MCF 10A (cell line): ENCODE measurements at places on chromosomes 5 and 9. TPM values are rescaled to one million over a fixed set of nuclear protein-coding genes. Genes with fewer than 3 reads are reported as not detected.

DNA sequence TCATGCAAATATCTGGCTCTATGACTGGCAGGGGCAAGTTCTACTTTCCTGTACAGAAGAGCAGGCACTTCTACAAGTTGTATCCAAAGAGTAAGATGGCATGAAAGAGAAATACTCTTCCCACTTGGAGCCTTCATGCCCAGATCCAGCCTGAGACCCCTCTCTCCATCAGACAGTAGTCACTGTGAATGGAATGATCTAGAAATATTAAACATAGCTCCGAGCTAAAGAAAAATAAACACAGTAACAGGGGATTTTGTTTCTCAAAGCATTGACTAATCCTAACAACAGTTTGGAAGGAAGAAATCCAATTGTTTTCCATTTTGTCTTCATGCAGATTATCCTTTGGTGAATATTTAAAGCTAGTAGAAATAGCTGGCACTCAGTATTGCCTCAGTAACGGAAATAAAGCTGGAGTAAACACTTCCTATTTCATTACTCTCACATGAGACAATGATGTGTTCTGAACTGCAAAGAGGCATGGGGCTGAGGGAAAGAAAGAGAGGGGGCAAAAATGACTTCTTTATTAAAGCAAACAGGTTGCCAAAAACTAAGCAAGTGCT lies 100.0 kb downstream of the SEMA5A start:
- H3K36me3 ChIP-seq: no peaks in the 10 kb centered on the region
- no peak overlapping the region for H3K27ac ChIP-seq
- no peak for DNase-seq
- no peak overlapping the region for H3K4me3 ChIP-seq
- H3K27me3 ChIP-seq: no peaks in the 10 kb centered on the region

Gene CDX1
- not detected in 2 replicates for total RNA-seq

GRCh38 chr5:15222156-15222555 lies 277.8 kb upstream of the FBXL7 start:
- H3K27ac ChIP-seq: no peak overlapping the region
- peak; percentile 4 for DNase-seq
- no peaks in the 10 kb centered on the region for H3K36me3 ChIP-seq
- H3K4me3 ChIP-seq: no peak overlapping the region
- H3K4me1 ChIP-seq: peaks cover 5% of the 10 kb centered on the region

Gene MSMP
- not detected in 2 replicates for total RNA-seq

- DNase-seq: no peak
- H3K4me3 ChIP-seq: no peak overlapping the region
- peaks cover 18% of the 10 kb centered on the region for H3K4me1 ChIP-seq
These were observed 41.6 kb upstream of the EQTN start for GRCh38 chr9:27338527-27338903.

Gene SGCD
- 0.14 TPM in 1 of 2 replicates, not detected in the other for total RNA-seq

GRCh38 chr9:128863647-128864046 lies 18.1 kb downstream of the KYAT1 start:
- no peak overlapping the region for H3K27ac ChIP-seq
- peak; percentile 77 for DNase-seq
- H3K4me3 ChIP-seq: no peak overlapping the region
- H3K36me3 ChIP-seq: peaks cover 4% of the 10 kb centered on the region
- H3K27me3 ChIP-seq: no peaks in the 10 kb centered on the region
- peaks cover 14% of the 10 kb centered on the region for H3K4me1 ChIP-seq

Gene PCDHB9
- 1.0 and 1.8 TPM in 2 replicates for total RNA-seq
